ENCODE measurements at places on chromosomes 5 and 9.

DNA sequence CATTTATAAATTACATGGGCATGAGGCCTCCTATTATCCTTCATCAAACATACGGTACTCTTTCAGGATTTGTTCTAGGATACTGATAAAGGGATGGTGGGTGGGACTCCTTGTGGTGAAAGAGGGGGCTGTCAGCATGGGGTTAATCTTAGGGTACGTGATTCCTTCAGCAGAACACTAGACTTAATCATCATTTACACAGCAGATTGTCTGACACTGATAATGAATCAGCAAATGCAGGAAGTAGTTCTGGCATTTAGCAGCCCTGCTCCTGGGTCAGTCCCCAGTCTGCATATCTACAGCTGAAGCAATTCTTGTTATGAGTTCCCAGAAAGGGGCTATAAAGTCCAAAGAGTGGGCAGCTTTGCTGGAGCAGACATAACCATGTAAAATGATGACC lies 384.6 kb downstream of the SPOCK1 start:
- DNase-seq, result peak; percentile 57

DNA sequence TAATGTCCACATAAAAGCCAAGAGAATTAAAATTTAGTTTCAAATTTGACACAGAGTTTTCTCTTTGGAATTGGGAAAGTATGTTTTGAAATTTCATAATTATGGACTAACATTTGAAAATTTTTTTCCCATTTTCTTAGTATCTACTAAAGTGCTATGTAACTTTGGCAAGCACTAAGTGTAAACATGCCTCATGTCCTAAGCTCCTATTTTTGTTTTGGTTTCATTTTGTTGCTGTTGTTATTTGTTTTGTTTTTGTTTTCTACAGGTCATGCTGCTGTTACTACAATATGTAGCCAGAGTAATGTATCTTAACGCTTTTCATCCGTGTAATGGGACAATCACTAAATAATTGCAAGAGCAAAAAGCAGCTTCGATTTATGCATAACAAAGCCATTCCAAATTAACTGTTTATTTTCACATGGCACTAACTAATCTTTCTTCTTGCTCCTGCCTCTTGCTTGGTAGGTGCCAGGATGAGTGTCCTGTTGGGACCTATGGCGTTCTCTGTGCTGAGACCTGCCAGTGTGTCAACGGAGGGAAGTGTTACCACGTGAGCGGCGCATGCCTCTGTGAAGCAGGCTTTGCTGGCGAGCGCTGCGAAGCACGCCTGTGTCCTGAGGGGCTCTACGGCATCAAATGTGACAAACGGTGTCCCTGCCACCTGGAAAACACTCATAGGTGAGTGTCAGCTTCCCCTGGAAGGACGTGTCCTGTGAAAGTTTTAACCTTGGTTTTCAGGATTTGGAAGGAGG lies 107.3 kb upstream of the PRRC1 start:
- no peak for DNase-seq

- DNase-seq, result no peak
Measured at GRCh38 chr5:153352685-153353219, 137.7 kb upstream of the GRIA1 start.

DNA sequence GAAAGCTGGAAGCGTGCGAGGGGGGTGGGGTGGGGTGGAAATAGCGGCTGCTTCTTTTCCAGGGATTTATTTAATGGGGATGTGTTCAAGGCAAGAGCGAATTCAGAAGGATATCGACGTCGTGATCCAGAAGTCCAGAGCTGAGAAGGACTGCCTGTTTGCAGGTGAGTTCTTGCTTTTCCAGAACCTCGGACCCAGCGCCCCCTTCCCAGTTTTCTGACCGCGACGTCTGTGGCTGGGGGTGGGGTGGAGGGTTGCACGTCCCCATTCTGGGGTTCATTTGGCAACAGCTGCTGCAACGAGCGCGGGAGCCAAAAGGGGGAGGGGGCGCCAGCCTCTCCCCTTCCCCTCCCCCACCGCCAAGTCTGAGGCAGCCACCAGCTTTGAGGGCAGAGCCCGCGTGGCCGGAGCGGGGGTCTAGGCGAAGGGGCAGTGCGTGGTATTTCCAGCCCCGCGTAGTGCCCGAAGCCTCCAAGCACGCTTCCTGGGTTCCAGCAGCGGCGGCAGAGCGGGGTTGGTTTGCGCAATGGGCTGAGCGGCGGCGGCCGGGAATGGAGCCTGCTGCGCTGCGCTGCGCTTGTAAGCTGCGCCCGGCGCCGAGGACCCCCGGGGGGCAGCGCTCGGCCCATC lies 701 bp downstream of the PARP8 start:
- DNase-seq, result peak; percentile 49

DNA sequence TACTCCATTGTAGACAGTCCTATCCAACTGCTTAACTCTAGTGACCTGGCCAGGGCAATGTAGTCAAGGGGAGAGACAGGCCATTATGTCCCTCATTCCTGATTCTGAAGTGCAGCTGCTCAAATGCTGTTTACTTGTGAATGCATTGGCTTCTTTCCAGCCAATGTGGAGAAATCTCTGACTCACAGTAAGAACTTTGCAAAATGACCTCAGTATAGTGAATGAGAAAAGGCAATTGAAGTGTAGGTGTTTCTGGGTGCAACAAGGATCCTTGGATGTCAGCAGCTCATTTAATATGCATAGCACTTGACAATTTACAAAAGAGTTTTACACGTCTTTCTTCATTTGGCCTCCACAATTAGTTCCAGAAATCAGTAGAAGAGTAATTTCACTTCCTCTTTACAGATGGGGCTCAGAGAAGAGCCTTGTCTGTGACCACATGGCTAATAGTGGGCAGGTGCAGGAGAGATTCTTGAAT lies 367.2 kb downstream of the OSTF1 start:
- DNase-seq, result peak; percentile 32

DNA sequence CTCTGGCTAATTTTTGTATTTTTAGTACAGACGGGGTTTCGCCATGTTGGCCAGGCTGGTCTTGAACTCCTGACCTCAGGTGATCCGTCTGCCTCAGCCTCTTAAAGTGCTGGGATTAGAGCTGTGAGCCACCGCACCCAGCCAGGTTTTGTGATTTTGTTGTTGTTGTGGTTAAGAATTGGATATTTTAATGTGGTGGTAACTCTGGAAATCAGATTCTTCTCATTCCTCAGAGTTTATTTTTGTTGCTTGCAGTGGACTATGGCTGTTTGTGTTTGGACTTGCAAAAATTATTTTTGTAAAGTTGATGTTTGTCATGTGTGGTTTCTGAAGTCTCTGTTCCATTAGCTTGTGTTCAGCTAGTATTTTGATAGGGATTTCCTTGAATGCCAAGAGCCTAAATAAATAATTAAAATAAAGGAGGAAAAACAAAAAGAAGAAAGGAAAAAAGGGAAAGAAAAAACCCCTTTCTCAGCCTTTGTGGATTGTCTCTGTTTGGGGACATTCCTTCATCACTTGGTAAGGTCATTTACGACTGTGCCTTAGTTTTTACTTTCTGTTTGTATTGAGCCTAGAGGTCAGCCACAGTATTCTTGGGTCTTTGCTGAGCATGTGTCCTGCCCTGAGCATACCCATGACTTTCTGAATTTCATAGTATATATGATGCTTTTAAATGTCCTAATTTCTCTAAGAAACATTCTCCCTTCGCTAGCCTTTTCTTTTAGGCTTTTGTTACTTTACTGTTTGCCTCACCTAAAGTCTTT lies 37.3 kb downstream of the PBX3 start:
- DNase-seq, result peak; percentile 36

- DNase-seq, result no peak
Measured at GRCh38 chr9:94760660-94761059, 34.2 kb downstream of the AOPEP start.

- DNase-seq, result peak; percentile 34
Measured at GRCh38 chr5:75734913-75735789, 17.9 kb upstream of the POC5 start.

DNA sequence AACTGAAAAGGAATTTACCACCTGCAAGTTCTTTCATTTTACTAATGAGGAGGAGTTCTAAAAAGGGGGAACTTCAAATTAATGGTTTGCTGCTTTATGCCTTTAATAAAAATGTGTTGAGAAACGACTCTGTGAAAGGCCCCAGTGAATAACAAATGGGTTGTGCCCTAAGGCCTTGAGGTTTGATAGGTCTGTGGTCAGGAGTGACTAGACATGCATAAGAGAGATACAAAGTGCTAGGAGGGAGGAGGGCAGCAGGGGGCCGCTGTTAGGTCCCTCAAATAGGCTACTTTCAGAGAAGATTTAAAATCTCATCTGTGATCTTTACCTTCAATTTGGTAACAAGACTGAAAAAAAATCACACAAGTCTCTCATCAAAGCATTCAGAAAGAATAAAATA lies 58.3 kb downstream of the FAM81B start:
- DNase-seq, result no peak

DNA sequence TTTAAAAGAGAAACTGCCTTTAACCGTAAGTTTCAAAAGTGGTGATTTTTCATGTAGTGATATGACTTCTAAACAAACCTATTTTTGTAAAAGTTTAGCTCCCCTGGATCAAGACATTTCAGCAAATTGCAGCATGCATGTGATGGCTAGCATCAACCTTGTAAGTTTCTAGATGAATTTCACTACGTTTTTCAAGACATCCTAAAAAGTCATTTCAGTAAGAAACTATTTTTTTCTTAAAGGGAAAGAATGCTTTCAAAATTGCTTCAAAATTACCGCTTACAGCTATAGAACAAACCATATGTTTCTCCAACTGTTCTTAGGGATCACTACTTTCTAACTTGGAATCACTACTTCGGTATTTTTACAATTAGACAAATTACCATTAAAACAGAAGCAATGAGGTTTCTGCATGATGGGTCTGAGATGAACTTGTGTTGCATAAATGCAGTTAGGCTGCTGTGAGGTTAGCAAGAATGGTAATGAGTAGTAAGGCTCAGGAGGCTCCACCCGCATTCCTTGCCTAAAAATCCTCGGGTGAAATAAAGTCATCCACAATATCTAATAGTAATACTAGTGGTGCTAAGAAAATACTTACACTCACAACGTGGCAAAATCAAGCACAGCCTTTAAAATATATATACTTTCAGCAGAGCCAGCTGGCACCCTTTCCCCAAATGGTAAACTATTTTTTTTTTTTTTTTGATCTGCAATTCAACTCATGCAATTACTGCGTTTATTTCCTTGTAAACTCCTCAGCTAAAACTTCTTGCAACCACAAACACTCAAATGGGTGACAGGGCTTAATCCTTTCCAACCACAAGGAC lies 53.8 kb downstream of the CDC14B start:
- DNase-seq, result peak; percentile 21

- DNase-seq, result peak; percentile 40
Measured at GRCh38 chr9:87546704-87547103, 49.0 kb downstream of the DAPK1 start.

GRCh38 chr5:42912184-42912798 lies 100.6 kb upstream of the SELENOP start:
- DNase-seq, result peak; percentile 52

GRCh38 chr5:32277798-32278197 lies 34.9 kb downstream of the MTMR12 start:
- no peak for DNase-seq

DNA sequence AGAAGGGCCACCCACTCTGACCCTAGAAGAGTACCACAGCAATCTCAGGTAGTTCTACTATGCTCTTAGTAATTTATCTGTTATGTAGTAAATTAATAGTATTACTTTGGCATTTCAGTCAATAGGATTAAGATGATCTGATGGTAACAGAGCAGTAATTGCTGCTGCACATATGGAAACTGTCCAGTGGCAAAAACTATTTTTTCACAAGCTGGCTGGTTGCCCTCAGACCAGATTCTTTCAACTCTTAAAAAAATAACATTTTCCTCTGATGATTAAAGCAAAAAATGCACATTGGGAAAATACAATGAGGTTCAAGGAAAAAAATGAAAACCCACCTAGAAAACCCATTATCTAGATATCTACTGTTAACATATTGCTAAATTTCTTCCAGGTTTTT lies 19.7 kb downstream of the GLRA1 start:
- DNase-seq, result peak; percentile 60

GRCh38 chr5:134111741-134112647 lies 2.5 kb upstream of the TCF7 start:
- DNase-seq, result peak; percentile 37

- peak; percentile 76 for DNase-seq
Measured at GRCh38 chr9:121156263-121156731, 45.4 kb downstream of the RAB14 start.

DNA sequence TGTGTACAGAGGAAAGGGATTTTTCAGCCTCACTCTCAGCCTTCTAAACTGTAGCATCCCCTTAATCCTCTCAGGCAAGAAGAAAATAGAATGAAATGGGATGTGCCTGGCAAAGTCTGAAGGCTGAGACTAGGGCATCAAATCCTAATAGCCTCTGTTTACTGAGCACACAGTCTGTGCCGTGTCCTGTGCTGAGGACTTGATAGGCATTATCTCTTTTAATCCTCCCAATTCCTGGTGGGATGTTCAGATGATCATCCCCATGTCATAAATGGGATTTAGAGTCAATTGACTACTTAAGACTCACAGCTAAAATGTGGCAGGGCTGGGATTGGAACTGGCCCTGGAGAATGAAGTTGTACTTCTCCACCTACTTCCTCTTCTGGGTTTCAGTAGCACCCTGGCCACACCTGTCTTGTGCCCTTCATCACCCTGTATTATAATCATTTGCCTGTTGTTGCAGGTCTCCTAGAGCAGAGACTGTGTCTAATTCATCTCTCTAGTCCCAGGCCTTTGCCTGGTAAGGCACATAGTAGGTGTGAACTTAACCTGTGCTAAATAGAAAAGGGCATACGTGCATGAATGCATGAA lies 81.0 kb downstream of the WWC1 start:
- DNase-seq, result no peak

- no peak for DNase-seq
Measured at GRCh38 chr9:130990978-130991777, 17.8 kb upstream of the LAMC3 start.

- DNase-seq, result no peak
Measured at GRCh38 chr5:139188558-139189270, 9.5 kb downstream of the SIL1 start.

GRCh38 chr9:125393426-125393825 lies 131.8 kb downstream of the GAPVD1 start:
- DNase-seq, result peak; percentile 22

DNA sequence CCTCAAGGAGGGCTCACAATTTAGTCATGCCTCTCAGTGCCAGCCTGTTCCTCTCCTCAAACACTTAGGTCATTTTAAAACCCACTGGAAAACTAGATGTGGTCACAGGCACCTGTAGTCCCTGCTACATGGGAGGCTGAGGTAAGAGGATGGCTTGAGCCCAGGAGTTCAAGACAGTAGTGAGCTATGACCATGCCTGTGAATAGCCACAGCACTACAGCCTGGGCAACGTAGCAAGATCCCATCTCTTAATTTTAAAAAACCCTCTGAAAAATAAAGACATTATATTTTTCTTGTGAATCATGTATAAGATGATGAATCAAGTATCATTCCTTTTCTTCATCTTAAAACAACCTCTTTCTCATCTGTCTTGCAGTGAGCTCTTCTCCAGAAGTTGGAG lies 45.8 kb downstream of the KLF4 start:
- DNase-seq, result no peak

DNA sequence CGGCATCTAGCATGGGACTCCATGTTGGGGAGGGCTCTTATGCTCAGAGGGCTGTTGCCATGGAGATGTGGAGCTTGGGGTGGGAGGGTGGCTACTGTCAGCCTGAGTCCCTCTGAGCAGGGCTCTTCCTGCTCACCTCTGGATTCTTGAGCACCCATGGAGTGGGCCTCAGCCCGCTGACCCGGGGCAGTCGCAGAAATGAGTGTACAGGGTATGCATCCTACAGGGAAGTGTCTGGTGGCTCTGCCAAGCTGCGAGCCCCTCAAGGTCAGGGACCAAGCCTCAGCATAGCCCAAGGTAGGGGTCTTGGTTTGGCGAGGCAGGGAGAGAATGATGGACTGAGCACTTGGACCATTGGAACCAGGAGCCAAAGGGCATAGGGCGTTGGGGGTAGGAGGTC lies 104.1 kb downstream of the DAB2IP start:
- DNase-seq, result no peak

GRCh38 chr5:52502460-52502999 lies 285.2 kb upstream of the ITGA1 start:
- no peak for DNase-seq

Measured in fibroblast of skin of back (primary cell).